ENCODE measurements at places on chromosomes 6 and 20.

DNA sequence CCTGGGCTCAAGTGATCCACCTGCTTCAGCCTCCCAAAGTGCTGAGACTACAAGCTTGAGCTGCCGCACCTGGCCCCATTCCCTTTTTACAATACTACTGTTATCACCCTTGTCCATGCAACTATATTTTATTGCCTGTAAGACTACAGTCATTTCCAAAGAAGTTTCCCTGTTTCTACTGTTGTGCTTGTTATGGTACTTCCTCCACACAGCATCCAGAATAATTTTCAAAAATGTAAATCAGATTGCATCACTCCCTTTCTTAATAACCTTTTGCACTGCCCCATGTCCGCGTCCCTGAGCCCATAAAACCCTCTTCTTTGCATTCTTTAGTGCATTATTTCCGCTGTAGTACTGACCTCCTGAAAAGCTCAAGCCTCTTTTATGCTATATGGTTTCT, 128.9 kb upstream of the AKIRIN2 start:
- no peak for DNase-seq

- no peak for DNase-seq
These were observed 461.1 kb downstream of the MMUT start for GRCh38 chr6:49001856-49002541.

- DNase-seq, result no peak
These were observed 89.2 kb downstream of the RAMACL start for GRCh38 chr6:166497087-166497899.

DNA sequence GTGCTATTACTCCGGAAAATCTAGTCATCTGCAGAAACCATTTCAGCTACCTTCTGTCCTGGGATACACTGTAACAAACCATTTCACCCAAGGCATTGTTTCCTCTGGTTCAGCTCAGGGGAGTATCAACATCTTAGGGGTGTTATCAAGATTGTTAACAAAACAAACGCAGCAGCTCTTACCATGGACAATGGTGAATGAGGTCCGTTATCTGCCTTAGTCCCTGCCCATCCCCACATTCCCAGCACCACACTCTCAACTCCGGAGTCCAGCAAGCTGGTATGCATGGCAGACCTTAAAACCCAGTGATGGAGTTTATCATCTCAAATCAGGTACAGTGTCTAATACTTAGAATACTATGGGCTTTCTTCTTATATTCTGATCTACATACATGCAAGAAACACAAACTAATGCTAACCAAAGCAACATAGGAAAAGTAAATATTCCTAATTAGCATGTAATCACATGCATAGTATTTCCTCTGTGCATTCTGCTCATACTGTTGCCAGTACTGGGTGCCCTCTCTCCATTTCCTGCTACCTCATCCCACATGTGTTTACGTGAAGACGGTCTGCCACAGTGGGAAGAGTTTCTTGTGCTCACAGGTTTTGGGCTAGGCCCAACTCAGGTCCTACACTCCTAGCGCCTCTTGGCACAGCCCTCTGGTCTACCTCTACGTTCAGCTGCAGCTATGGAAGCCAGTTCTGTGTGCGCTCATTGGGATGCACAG, 123.9 kb downstream of the DTNBP1 start:
- no peak for DNase-seq

DNA sequence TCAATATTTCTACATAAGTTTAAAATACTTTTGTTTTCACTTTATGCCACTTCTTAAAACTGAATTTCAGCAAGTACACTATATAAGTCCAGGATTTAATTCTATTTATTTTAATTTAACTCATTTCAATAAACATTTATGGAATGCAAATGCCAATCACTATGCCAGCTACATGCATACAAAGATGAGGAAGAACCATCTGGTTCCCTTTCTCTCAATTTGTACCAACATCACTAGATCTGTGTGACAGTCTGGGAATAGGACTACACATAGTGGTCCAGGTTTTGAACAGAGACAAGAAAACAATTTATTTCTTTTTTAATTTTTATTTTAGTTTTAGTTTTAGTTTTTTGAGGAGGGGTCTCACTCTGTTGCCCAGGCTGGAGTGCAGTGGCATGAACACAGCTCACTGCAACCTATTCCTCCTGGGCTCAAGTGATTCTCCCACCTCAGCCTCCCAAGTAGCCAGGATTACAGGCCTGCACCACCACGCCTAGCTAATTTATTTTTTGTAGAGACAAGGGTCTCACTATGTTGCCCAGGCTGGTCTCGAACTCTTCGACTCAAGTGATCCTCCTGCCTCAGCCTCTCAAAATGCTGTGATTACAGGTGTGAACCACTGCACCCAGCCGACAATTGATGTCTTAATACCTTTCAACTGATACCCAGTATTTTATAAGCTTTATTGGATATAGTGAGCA, 35.8 kb downstream of the TRIM27 start:
- no peak for DNase-seq

GRCh38 chr6:30849903-30850651, 34.2 kb upstream of the DDR1 start:
- no peak for DNase-seq

DNA sequence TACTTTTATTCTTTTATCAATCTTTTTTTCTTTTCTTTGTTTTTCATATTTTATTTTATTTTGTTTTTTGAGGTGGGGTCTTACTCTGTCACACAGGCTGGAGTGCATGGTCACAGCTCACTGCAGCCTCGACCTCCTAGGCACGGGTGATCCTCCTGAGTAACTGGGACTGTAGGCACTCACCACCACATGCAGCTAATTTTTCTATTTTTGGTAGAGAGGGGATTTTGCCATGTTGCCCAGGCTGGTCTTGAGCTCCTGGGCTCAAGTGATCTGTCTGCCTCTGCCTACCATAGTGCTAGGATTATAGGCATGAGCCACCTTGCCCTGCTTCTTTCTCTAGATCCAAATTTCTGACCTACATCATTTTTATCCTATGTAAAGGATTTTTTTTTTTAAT, 153.2 kb downstream of the CDKAL1 start:
- DNase-seq, result no peak

GRCh38 chr6:53699462-53699861, 33.9 kb upstream of the KLHL31 start:
- DNase-seq, result no peak

GRCh38 chr6:36933519-36933918, 21.0 kb upstream of the PI16 start:
- DNase-seq, result no peak

DNA sequence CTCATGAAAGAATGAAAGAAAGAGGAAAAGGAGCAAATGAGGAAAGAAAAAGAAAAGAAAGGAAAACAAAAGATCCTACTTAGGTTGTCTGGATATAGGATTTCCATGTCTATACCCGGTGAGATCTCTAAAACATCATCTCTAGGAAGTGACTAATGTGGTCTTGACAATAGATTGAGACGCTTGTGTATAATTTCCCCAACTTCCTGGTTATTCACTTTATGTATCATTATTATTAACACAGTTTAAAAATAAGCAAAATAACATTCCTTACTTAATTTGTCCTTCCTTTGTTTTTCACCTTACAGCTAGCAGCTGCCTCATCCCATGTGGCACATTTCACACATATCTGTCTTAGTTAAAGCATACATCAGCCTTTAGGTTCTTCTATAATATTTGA, 27.0 kb downstream of the LAMA4 start:
- no peak for DNase-seq

DNA sequence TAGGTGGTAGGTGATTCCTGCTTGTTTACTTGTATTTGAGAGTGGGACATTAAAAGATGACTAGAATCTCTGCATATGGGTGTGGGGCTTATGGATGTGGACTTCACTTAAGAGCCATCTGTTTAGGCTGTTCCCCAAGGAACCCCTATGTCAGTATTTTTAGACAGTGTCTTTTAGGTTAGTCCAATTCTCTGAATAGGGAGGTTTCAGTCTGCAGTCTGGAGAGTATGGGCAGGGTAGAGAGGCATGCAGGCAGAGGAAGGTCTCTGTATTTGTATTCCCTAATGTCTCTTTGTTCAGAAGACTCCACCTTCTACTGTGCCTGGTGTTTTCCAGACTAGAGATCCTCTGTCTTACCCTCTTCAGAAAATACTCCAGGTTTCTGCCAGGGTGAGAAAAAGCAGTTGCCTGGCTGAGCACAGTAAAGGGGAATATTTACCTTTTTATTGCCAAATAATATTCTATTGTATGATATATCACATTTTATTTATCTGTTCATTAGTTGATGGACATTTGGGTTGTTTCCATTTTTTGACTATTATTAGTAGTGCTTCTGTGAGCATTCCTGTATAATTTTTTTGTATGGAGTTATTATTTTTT, 19.1 kb downstream of the SLX4IP start:
- no peak for DNase-seq
